Pancreas (tissue), 10 donors: ENCODE measurements at places on chromosomes 7 and 10.

DNA sequence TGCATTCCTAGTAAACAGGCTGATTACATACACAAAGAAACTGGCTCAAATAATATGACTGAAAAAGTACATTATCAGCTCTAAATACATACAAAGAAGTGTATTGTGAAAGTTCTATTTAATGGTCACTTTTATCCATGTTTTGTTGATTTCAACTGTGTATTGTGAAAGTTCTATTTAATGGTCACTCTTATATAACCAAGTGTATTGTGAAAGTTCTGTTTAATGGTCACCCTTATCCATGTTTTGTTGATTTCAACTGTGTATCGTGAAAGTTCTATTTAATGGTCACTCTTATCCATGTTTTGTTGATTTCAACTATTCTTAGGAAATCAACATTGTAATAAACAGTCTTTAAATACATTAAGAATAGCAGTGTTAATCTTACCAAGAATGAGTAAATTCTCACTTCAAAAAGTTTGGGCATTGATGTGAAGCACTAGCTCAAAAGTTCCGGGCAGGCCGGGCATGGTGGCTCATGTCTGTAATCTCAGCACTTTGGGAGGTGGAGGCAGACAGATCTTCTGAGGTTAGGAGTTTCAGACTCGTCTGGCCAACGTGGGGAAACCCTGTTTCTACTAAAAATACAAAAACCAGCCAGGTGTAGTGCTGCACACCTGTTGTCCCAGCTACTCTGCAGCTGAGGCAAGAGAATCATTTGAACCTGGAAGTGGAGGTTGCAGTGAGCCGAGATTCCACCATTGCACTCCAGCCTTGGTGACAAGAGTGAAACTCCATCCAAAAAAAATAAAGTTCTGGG lies 34.8 kb upstream of the FEZF1 start:
- H3K27me3 ChIP-seq: no peaks in the 10 kb centered on the region
- H3K4me3 ChIP-seq: no peak overlapping the region
- no peaks in the 10 kb centered on the region for H3K36me3 ChIP-seq
- no peak overlapping the region for H3K27ac ChIP-seq
- DNase-seq: no peak
- no peaks in the 10 kb centered on the region for H3K4me1 ChIP-seq

DNA sequence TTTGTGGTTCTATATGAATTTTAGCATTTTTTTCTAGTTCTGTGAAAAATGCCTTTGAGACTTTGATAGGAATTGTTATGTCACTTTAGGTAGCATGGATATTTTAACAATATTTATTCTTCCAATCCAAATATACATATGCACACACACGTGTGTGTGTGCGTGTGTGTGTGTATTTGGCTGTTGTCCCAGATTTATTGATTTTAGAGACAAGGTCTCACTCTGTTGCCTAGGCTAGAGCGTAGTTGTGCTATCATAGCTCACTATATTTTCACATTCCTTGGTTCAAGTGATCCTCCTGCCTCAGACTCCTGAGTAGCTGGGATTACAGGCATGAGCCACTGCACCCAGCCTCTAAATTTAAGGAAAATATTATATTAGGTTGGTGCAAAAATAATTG lies 162.5 kb upstream of the TRIM24 start:
- DNase-seq: peak; percentile 15
- H3K27me3 ChIP-seq: no peaks in the 10 kb centered on the region
- H3K4me3 ChIP-seq: no peak overlapping the region
- no peaks in the 10 kb centered on the region for H3K36me3 ChIP-seq
- no peaks in the 10 kb centered on the region for H3K4me1 ChIP-seq

DNA sequence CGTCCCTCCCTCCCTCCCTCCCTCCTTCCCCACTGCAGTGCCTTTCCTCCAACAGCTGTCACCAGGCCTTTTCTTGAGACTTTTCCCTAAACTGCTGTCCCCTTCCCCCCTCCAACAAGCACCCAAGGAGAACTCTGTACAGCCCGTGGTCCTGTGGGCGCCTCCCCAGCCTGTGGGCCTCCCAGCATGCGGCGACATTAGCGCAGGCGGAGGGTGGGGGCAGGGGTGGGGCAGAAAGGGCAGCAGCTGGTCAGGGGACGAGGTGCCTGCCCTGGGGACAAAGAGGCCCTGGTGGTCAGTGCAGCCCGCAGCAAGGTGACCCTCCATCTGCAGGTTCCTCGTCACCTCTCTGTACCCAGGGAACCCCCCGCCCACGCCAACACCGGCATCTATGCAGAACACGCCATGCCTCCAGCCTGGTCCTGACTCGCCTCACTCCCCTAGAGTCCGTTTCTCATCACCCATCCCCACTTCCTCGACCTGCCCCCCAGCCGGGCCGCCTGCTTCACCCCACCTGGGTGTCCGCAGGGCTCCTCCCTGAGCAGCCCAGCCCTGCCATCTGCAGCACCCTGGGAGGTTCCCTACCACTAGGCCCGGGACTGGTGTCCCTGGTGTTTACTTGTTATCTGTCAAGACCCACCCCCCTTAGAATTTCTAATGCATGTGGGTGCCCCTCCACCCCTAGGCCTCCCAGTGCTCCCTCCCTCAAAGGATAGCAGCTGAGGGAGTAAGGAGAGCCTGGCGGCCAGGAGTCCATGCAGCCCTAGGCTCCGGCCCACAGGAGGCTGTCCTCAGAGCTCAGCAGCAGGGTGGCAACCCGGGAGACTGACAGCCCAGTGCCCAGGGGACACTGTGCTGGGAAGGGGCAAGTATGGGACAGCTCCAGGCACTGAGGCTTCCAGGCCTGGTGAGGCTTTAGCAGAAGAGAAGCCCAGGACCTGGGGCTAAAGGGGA lies 147.8 kb downstream of the ARHGAP22 start:
- peak; percentile 38 for DNase-seq
- H3K27ac ChIP-seq: no peak overlapping the region
- no peaks in the 10 kb centered on the region for H3K27me3 ChIP-seq
- H3K36me3 ChIP-seq: no peaks in the 10 kb centered on the region
- no peak overlapping the region for H3K4me3 ChIP-seq
- H3K4me1 ChIP-seq: no peaks in the 10 kb centered on the region

GRCh38 chr7:117567781-117568180 lies 88.0 kb downstream of the CFTR start:
- H3K4me3 ChIP-seq: no peak overlapping the region
- no peaks in the 10 kb centered on the region for H3K4me1 ChIP-seq
- H3K27ac ChIP-seq: no peak overlapping the region

GRCh38 chr10:13223241-13223640 lies 10.9 kb downstream of the UCMA start:
- DNase-seq: no peak
- no peak overlapping the region for H3K4me3 ChIP-seq
- no peak overlapping the region for H3K27ac ChIP-seq
- no peaks in the 10 kb centered on the region for H3K36me3 ChIP-seq
- H3K4me1 ChIP-seq: no peaks in the 10 kb centered on the region
- H3K27me3 ChIP-seq: no peaks in the 10 kb centered on the region

- no peaks in the 10 kb centered on the region for H3K4me1 ChIP-seq
- no peak overlapping the region for H3K4me3 ChIP-seq
- no peak overlapping the region for H3K27ac ChIP-seq
Measured at GRCh38 chr7:42198296-42198695, 38.7 kb downstream of the GLI3 start.

- no peak overlapping the region for H3K27ac ChIP-seq
- no peak overlapping the region for H3K4me3 ChIP-seq
- no peak for DNase-seq
Measured at GRCh38 chr10:85961479-85962067, 405.0 kb downstream of the GRID1 start.

GRCh38 chr10:79400146-79401004 lies 45.0 kb downstream of the ZCCHC24 start:
- peak; percentile 72 for DNase-seq
- no peak overlapping the region for H3K27ac ChIP-seq
- no peaks in the 10 kb centered on the region for H3K4me1 ChIP-seq
- no peak overlapping the region for H3K4me3 ChIP-seq

- H3K4me3 ChIP-seq: no peak overlapping the region
- no peak overlapping the region for H3K27ac ChIP-seq
- no peaks in the 10 kb centered on the region for H3K36me3 ChIP-seq
- no peaks in the 10 kb centered on the region for H3K4me1 ChIP-seq
- peak; percentile 51 for DNase-seq
Measured at GRCh38 chr10:86666538-86666937, 1.8 kb upstream of the LDB3 start.

DNA sequence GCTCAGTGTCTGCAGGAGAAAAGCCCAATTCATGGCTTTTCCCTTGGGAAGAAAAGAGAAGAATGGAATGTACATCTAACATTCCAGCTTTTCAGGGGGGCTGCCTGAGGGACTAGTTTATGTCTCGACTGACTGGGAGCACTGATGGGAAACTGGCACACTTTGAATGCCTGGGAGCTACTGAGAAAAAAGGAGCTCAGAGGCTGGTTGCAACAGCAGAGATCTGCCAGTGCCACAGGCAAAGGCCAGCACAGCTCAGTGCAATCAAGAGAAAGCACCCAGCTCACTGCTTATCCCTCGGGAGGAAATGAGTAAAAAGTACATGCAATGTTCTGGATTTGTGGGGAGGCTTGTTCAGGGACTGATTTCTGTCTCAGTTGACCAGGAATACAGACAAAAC lies 226.2 kb downstream of the COBL start:
- no peak for DNase-seq
- H3K4me3 ChIP-seq: no peak overlapping the region
- no peaks in the 10 kb centered on the region for H3K4me1 ChIP-seq
- no peaks in the 10 kb centered on the region for H3K36me3 ChIP-seq
- H3K27ac ChIP-seq: no peak overlapping the region

DNA sequence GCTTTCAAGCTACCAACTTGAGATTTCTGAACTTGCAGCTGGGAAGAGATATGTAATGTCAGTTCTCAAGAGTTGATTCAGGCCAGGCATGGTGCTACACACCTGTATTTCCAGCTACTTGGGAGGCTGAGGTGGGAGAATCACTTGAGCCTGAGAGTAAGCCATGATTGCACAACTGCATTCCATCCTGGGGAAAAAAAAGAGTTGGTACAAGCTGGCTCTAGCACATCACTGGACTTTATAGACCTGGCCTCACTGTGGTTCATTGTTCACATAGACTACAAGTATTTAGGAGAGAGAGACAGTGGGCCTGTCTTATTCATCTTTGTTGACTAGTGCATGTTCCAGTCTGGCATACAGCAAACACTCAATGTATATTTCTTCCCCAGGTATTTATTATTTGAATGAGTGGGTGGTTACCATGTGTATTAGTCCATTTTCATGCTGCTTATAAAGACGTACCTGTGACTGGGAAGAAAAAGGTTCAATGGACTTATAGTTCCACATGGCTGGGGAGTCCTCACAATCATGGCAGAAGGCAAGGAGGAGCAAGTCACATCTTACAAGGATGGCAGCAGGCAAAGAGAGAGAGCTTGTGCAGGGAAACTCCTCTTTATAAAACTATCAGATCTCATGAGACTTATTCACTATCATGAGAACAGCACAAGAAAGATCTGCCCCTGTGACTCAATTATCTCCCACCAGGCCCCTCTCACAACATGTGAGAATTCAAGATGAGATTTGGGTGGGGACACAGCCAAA lies 176.5 kb downstream of the PFKFB3 start:
- no peaks in the 10 kb centered on the region for H3K36me3 ChIP-seq
- no peak for DNase-seq
- no peak overlapping the region for H3K27ac ChIP-seq

GRCh38 chr10:119131512-119132240 lies 27.8 kb downstream of the DENND10 start:
- H3K27me3 ChIP-seq: no peaks in the 10 kb centered on the region
- no peak overlapping the region for H3K4me3 ChIP-seq
- DNase-seq: no peak
- H3K36me3 ChIP-seq: peaks cover 4% of the 10 kb centered on the region

GRCh38 chr7:114051871-114052331 lies 133.1 kb upstream of the PPP1R3A start:
- H3K4me3 ChIP-seq: no peak overlapping the region
- H3K4me1 ChIP-seq: no peaks in the 10 kb centered on the region
- H3K27me3 ChIP-seq: no peaks in the 10 kb centered on the region
- no peak for DNase-seq

DNA sequence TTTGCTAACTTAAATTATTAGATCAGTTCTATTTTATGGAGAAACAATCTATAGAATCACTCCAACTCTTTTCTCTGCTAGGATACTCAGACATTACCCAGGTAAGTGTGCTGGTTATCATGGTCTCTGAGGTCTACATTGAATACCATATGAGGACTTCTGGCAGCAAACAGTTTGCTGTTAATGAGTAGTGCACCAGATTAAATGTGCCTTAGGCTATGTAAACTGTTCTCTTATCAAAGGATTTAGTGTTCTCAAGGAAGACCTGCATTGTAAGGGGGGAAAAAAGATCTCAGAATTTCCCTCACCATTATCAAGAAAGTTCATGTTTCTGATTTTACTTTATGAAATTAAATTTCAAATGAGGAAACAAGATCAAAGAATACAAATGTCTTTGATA lies 107.5 kb downstream of the ITGB8 start:
- no peak for DNase-seq
- H3K4me1 ChIP-seq: no peaks in the 10 kb centered on the region
- H3K4me3 ChIP-seq: no peak overlapping the region
- H3K36me3 ChIP-seq: no peaks in the 10 kb centered on the region
- no peak overlapping the region for H3K27ac ChIP-seq

- no peak overlapping the region for H3K27ac ChIP-seq
- DNase-seq: no peak
- H3K36me3 ChIP-seq: no peaks in the 10 kb centered on the region
- no peaks in the 10 kb centered on the region for H3K27me3 ChIP-seq
Measured at GRCh38 chr10:60175441-60175971, 214.2 kb downstream of the ANK3 start.

GRCh38 chr7:130345725-130346124 lies 1.1 kb downstream of the CPA5 start:
- no peaks in the 10 kb centered on the region for H3K27me3 ChIP-seq
- H3K4me1 ChIP-seq: no peaks in the 10 kb centered on the region
- DNase-seq: no peak
- no peaks in the 10 kb centered on the region for H3K36me3 ChIP-seq
- H3K27ac ChIP-seq: no peak overlapping the region

- no peaks in the 10 kb centered on the region for H3K36me3 ChIP-seq
- H3K27me3 ChIP-seq: no peaks in the 10 kb centered on the region
- no peak overlapping the region for H3K27ac ChIP-seq
- peaks cover 22% of the 10 kb centered on the region for H3K4me1 ChIP-seq
- peak overlapping the region; percentile 88 for H3K4me3 ChIP-seq
- DNase-seq: no peak
Measured at GRCh38 chr7:140398821-140399220, 491 bp upstream of the SLC37A3 start.

- H3K36me3 ChIP-seq: no peaks in the 10 kb centered on the region
- no peak for DNase-seq
- no peaks in the 10 kb centered on the region for H3K4me1 ChIP-seq
- H3K4me3 ChIP-seq: no peak overlapping the region
- peaks cover 24% of the 10 kb centered on the region for H3K27me3 ChIP-seq
- no peak overlapping the region for H3K27ac ChIP-seq
Measured at GRCh38 chr10:117139581-117140524, 1.8 kb upstream of the VAX1 start.

- no peak overlapping the region for H3K27ac ChIP-seq
- H3K36me3 ChIP-seq: peaks cover 40% of the 10 kb centered on the region
- no peak overlapping the region for H3K4me3 ChIP-seq
- DNase-seq: no peak
- no peaks in the 10 kb centered on the region for H3K27me3 ChIP-seq
Measured at GRCh38 chr10:103442031-103442461, 10.1 kb downstream of the CALHM2 start.

- peaks cover 17% of the 10 kb centered on the region for H3K4me1 ChIP-seq
- no peak overlapping the region for H3K27ac ChIP-seq
- no peaks in the 10 kb centered on the region for H3K36me3 ChIP-seq
- H3K27me3 ChIP-seq: no peaks in the 10 kb centered on the region
- no peak for DNase-seq
- H3K4me3 ChIP-seq: no peak overlapping the region
Measured at GRCh38 chr10:15316871-15317464, 54.1 kb downstream of the FAM171A1 start.
